Pons (tissue), 1 donor: ENCODE measurements at places on chromosomes 11 and 22.
A peak's percentile ranks its signal among the peaks of the same experiment; 100 is the strongest.

DNA sequence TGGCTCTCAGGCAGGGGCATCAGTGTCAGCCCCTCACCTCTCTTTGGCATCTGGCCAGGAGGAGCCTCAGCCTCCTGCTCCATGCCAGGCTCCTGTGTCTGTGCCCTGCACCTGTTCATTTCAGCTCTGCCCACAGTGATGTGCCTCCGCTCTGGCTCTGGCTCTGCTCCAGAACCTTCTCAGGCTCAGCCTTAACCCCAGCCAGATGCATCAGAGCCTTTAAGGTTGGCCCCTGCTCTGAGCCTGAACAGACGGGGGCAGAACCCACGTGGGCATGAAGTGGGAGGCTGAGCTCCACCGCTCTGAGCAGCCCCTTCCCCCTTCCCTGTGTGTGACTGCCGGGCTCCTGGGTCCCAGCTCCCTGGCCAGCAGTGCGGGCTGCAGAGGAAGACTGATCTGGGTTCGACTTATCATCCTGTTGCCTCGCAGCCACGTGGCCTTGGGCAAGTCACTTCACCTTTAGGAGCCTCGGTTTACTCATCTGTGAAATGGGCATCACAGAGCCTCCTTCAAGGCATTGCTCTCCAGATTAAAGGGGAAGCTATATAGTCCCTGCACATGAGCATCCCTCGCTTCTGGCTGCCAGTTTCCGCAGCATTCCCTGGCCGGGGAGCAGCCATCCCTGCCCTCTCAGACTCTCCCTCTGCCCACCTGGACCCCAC, 44.7 kb upstream of the RTL6 start:
- no peak for DNase-seq

DNA sequence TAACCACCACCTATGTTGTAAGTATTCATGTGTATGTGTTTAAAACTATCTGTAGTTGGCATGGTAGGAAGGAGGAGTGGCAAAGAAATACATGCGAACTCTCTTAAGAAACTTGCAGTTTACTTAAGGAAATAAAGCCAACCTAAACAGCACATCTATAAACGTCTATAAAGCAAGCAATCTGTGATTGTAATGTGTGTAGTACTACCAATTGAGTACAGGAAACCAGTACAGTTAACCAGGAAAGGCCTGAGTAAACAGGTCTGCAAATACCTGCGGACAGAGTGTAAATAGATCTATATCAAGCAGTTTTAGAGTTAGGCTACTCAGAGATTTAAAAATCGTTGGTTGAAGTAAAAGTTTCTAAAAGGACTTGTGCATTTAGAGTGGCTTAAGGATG, 59.5 kb upstream of the AMOTL1 start:
- DNase-seq: no peak

- no peak for DNase-seq
These were observed 169.0 kb upstream of the GRK3 start for GRCh38 chr22:25395468-25395867.

DNA sequence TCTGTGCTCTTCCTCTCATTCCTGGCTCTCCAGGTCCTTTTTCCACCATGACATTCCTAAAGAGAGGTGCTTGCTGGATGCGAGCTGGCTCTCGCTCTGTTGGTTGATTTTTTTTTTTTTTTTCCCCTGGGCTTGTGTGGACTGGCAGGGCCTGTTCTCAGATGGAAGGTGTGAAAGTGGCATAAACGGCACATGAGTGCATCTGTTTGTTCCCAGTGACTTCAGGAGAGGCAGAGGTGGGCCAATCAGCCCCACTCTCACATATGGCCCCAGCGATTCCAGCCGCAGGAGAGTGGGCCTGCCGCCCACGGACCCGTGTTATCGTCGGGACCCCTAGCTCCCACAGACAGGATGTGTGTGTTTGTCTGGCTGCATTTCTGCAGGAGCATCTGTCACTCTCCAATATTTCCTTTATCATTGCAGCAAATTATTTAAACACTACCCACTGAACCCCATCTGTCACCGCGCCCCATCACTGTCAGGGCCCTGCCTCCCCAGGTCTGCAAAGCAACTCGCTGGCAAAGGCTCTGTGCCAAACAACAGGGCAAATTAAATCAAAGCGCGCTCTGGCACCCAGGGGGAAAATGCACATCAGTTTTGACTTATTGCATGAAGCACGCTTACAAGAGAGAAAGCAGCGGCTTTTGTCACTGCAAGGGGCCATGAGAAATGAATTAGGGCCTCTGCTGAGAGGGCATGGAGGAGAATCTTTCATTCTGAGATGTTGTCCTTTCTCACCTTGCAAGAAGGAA, 886.3 kb downstream of the NTM start:
- DNase-seq: no peak

GRCh38 chr22:17570851-17571631, 7.7 kb downstream of the SLC25A18 start:
- peak; percentile 87 for DNase-seq

GRCh38 chr11:41102471-41102870, 357.0 kb downstream of the LRRC4C start:
- no peak for DNase-seq

- no peak for DNase-seq
These were observed 18.4 kb downstream of the ABTB2 start for GRCh38 chr11:34339149-34340064.

DNA sequence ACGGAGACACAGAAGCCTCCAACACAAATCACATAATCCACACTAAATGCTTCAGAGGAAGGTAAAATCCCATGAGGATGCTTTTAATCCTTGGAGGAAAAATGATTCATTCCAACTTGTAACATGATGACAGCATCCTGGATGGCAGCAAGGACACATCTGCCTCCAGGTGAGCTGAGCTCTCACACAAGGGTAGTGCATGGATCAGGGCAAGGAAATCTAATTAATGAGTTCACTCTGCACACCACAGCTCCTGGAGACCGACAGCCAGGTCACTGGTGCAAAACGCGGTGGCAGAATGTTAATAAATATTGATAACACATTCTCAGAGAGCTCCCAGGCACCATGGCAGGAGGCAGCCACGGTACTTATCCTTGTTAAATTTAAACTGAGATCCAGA, 40.3 kb upstream of the CYP2D6 start:
- DNase-seq: no peak

DNA sequence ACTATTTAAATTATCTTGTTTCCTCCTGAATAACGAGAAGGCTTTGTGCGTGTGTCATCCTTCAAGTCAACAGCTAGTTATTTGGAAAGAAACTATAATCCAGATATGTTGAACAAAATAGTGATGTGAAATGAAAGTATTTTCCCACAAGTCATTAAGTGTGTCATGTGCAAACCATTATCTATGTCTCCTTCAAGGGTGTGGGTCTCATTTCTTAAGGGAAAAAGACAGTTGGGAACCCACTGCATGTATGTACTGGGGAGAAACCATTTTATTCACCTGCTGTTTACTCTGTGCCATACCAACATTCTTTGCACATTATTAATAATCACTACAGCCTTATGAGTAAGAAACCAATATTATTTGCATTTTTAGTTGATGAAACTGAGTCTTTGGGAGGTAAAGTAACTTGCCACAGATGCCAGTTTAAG, 145.3 kb upstream of the CTSC start:
- no peak for DNase-seq

- no peak for DNase-seq
These were observed 554.2 kb downstream of the NTM start for GRCh38 chr11:131924457-131925201.

- DNase-seq: no peak
These were observed 40.5 kb downstream of the DUSP8 start for GRCh38 chr11:1531449-1532013.

GRCh38 chr11:129247135-129247534, 55.0 kb upstream of the ARHGAP32 start:
- DNase-seq: no peak

DNA sequence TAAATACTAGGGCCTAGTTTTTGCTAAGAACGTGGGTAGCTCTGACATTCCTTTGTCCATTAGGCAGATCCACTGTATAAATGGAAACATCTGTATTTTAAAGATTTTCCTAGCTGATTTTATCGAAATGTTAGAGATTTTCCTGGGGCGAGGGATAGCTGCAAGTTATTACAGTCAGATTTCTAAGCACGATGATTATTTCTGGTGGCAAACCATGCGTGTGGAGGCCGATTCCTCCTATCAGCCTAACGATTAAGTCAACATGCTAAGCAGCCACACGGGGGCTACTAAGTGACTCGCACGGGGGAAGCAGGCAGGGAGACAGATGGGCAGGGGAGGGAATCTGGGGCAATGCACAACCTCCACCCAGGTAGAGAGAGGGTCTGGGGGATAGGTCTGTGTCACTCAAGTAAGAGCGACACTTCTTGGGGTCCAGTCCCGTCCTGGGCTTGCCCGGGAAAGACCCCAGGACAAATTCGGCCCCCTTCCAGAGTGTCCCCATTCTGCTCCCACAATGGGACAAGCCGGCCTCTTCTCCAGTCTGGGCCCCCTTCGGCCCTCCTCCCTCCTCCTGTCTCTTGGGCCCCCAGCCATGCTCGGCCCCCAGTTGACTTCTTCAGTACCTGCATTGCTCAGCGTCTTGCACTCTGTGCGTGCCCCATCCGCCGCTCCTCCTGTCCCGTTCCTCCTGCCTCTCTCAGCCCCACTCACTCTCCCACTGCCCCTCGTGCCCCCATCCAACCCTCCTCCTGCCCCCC, 571 bp downstream of the C11orf24 start:
- DNase-seq: peak; percentile 67

- no peak for DNase-seq
These were observed 110.0 kb downstream of the LDLRAD3 start for GRCh38 chr11:36053862-36054261.

DNA sequence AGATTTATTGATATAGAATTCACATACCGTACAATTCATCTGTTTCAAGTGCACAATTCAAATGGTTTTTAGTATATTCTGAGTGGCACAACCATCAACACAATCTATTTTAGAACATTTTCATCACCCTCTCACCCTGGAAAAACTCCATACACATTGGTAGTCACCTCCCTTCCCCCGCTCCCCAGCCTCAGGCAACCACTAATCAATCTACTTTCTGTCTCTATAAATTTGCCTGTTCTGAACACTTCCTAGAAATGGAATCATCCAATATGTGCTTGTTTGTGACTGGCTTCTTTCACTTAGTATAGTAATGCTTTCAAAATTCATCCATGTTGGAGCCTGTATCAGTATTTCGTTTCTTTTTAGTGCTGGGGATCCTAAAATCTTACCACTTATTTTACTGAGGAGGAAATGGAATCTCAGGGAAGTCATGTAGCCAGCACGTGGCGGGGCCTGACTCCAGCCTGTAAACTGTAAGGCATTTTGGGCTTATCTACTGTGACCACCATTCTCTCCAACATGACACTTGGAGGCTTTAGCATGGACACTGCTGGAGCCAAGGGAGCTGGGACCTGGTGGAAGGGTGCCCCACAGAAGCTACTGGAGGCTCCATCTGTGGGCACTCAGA, 905 bp upstream of the UCP3 start:
- DNase-seq: no peak

- DNase-seq: no peak
These were observed 31.4 kb upstream of the TTC12 start for GRCh38 chr11:113282898-113283437.

DNA sequence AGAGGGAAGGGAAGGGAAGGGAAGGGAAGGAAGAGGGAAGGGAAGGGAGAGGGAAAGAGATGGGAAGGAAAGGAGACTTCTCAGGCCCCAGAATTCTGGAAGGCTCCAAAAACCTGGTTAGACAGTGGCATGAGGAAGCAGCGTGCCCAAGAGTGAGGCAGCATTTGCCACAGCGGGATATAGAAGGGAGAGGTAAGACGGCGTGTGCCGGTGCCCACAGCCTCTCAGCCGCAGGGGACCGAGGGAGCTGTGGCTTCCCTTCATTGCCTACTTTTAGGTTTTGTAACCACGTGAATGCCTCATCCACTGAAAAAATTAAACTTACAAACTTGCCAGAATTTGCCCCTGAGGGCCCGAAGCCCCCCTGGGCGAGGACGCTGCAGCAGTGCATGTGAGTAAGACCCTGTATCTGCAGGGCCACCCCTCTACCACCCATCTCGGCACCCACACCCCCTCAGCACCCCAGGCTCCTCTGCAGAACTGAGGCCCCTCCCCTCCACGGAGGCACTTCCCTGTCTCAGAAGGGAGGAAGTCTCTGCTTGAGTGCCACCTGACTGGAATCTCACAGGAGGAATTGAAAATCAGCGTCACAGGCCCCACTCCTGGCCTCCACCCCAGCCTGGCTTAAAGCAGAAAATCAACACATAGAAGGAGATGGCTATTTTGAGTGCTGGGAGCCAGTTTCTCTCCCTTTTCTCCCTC, 58.1 kb downstream of the LINC01488 start:
- peak; percentile 84 for DNase-seq

GRCh38 chr22:36585841-36586240, 56.9 kb upstream of the EIF3D start:
- DNase-seq: no peak

DNA sequence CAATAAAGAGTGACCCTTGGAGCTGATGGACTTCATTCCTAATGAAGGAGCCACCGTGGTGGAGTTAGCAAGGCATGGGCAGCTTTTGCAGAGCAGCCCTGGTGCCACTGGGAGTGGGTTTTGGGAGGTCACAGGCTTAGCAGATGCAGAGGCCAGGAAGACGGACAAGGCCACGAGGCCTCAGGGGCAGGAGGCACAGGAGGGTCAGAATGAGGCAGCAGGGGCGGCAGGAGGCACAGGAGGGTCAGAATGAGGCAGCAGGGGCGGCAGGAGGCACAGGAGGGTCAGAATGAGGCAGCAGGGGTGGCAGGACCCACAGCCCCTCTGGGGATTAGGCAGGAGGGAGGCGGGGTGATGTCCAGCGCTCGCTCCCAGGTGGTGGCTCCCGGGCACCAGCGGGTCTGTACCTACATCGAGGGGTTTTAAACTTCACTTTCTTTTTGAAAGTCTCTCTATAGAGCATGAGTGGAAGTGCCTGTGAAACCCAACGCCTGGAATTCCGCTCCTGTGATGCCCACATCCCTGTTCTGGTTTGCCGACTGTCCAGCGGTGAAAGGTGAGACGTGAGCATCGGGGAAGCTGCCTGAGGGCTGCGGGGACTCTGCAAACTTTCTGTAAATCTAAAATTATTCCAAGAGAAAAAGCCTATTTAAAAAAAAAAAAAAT, 521.6 kb downstream of the BRD1 start:
- no peak for DNase-seq

GRCh38 chr22:37166675-37167066, 17.0 kb upstream of the IL2RB start:
- DNase-seq: peak; percentile 56

GRCh38 chr11:72026090-72026489, 27.4 kb downstream of the IL18BP start:
- DNase-seq: no peak

DNA sequence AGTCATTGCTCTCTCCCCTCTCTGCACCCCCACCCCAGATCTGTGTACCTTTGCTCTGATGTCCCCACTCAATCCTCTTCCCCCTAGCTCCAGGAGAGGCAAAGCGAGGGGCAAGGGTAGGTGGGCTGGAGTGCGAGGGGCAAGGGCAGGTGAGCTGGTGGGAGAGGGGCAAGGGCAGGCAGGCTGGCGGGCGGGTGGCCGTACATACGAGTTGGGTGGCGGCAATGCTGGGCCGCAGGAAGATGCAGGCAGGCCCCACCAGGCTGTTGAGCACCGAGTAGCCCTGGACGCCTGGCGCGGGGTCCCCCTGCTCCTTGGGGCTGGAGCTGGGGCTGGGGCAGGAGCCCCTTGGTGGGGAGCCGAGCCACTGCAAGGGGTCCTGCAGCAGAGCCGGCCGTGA, 908 bp downstream of the CABP2 start:
- no peak for DNase-seq

GRCh38 chr11:100890789-100891188, 203.7 kb downstream of the ARHGAP42 start:
- DNase-seq: peak; percentile 12

- DNase-seq: peak; percentile 22
These were observed 38.3 kb upstream of the TFIP11 start for GRCh38 chr22:26550498-26551033.

GRCh38 chr11:40797981-40798380, 661.5 kb downstream of the LRRC4C start:
- DNase-seq: no peak

GRCh38 chr11:78603792-78604191, 29.1 kb upstream of the NARS2 start:
- peak; percentile 2 for DNase-seq
